ENCODE measurements at places on chromosomes 7 and 10.

DNA sequence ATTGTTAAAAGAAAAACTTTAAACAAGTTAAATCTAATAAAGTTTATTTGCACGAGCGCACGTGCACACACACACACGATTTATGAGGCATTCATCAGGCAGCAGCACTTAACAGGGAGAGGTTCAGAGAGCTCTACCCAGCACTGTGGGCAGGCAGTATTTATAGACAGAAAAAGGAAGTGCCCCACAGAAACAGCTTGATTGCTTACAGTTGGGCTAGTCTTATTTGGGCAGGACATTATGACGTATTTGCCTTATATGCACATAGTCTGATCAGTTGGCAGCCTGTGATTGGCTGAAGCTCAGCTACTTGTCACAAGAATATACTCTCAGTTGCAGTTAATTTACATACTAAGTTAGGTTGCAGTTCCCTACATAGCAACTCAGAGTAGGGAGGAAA lies 1.2 kb upstream of the SDHAF3 start:
- DNase-seq: no peak

GRCh38 chr7:22647451-22648257 lies 79.3 kb upstream of the IL6 start:
- no peak for DNase-seq

DNA sequence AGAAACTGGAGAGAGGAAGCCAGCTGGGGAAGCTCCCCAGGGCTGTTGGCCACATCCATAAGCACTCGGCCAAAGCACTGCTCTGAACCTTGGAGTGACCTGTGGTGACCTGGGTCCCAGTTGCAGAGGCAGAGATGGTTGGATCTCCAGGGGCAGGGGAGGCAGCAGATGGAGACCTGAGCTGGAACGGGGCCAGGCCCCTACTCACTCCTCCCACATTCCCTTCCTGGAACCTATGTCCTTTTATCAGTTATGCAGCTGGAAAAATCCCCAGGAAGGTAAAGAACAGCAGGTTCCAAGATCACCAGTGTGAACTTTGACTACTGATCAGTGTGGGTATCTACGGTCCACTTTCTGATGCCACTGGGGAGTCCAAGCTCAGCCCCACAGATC lies 9.6 kb upstream of the PNLIPRP2 start:
- DNase-seq: no peak

GRCh38 chr7:43014406-43014805 lies 82.2 kb downstream of the MRPL32 start:
- no peak for DNase-seq

DNA sequence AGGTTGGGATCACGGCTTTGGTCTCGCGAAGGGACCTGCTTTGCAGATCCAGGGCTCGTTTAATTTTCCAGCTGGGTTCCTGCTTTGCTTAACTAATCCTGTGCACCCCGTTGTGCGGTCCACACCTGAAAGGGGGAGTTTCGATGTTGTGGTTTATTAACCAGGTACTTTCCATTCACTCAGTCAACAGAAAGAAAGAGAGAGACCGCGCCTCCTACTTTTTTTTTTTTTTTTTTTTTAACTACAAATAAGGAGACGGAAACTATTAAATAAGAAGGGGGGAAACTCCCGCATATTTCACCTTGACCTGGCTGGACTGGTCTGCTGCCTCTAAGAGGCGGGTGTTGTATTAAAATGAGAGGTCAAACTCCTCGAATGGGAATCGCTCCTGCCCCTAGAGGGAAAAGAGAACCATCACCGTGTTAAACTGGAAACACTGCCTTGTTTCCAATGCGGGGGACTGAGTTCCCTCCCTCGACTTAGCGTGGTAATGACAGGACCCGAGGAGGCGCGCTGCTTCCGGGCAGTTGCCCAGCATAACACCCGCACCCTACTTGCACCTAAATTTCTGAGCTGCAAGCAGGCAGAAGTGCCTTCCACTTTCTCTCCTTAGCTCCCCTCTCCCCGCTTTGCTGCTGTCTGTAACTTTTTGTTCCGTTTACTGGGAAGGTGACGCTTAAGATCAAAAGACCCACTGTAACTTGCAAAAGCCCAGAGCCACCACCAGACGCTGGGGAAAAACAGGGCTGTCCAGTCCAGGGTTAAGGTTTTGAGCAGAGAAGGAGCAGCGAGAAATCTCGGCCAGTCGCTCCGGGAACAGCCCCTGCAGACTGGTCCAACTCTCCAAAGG lies 1.1 kb upstream of the ITGB8 start:
- DNase-seq: no peak

- DNase-seq: no peak
Observed at GRCh38 chr10:91391920-91392319, 18.2 kb upstream of the HECTD2 start.

GRCh38 chr7:151410405-151411390 lies 860 bp upstream of the WDR86 start:
- no peak for DNase-seq

DNA sequence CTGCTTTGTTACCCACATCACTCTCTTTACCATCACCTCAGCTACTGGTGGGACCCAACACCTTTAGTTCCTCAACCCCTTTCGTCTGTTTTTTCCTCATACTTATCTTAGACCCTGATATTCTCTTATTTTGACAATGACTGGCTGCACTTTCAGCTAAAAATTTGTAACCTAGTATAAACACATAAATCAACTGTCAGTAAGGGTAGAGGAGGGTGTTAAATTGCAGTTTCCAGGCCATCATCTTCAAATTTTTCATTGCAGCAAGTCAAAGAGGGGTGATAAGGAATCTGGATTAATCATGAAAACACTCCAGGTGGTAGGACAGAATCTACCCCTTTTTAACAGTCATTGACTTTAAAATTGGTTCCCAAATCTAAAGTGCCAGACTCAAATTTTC lies 27.9 kb downstream of the SEMA3D start:
- no peak for DNase-seq

- DNase-seq: no peak
Observed at GRCh38 chr10:95513008-95513589, 48.1 kb downstream of the SORBS1 start.

DNA sequence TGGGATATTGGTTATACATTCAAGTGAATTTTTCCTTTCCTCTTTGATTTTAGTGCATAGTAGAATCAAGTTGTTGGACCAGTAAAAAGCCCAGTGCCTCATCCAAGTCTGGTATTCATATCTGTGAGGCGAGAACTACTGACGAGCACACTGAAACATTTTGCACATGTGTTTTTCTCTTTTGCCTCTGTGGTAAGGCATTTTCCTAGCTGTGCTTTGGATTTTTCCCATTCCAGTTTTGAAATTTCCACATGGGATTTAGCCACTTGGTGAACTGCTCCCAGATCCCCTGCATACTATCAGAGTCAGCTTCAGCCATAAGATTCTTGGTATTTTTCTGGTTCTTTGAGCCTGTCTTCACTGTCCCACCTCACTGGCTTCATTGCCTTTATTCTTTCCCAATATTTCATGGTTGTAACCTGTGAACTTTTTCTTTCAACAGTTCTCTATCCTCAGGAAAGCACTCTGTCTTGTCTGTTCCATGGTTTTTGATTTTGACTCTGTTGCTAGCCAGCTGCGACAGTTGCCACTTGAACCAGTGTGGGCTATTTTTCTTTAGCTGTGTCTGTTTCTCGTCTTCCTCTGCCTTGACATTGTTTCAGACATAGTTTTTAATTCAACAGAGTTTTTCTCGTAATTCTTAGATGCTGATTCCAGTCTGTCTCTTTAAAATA lies 239.0 kb downstream of the REEP3 start:
- no peak for DNase-seq

- no peak for DNase-seq
Observed at GRCh38 chr10:34732926-34733325, 82.2 kb downstream of the PARD3 start.

DNA sequence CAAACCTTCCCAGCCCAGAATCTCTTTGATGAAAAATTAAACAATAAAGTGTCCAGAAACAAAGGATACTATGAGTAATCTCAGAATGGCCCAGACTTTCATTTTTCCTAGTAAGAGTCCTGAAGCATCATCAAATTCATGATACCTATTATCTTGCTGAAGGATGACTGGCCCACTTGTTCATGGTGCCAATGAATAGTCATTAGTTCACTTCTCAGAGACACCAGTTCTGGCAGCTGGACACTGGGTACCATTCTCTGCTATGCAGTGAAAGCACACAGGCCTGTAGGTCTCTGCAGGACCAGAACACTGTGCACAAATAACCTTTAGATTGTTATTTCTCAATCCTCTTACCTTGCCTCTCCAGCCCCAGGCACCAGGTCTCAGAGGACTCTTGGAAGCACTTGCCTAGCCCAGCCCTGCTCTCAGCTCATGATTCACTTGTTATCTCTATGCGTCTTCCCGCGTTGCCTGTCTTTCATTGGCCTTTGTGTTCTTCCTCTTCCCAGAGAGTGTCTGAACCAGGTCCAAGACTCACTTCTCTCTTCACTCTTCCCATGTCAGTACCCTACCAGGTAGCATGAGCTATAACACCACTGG lies 98.1 kb upstream of the AGBL3 start:
- DNase-seq: no peak

DNA sequence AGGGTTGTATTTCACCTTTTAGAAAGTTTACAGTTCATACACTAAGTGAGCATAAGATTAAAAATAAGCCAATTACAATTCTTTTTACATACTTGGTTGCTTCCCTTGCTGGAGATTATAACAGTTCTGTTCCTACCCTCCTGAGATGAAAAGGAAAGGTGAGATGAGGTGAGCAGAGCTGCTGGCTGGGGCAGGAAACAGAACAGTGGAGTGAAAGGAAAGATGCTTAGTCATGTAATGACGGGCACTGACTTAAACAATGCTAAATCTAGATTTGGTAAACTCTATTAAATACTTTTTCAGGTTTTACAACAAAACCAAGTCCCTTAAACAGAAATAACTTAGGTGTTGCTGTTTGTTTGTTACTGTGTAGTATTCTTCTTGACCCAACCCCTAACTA lies 19.9 kb upstream of the ZEB1 start:
- DNase-seq: no peak

DNA sequence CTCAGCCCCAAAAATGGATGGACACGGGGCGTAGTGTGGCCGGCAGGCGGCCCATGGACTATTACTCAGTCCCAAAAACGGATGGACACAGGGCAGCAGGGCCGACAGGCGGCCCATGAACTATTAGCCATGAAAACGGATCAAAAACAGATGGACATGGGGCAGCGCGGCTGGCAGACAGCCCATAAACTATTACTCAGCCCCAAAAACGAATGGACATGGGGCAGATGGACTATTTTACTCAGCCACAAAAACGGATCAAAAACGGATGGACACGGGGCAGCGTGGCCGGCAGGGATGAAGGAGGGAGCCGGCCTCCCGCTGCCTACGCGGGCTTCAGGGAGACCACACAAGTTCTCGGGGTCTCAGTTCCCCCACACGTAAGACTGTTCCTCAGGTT lies 32.9 kb downstream of the GPER1 start:
- no peak for DNase-seq

DNA sequence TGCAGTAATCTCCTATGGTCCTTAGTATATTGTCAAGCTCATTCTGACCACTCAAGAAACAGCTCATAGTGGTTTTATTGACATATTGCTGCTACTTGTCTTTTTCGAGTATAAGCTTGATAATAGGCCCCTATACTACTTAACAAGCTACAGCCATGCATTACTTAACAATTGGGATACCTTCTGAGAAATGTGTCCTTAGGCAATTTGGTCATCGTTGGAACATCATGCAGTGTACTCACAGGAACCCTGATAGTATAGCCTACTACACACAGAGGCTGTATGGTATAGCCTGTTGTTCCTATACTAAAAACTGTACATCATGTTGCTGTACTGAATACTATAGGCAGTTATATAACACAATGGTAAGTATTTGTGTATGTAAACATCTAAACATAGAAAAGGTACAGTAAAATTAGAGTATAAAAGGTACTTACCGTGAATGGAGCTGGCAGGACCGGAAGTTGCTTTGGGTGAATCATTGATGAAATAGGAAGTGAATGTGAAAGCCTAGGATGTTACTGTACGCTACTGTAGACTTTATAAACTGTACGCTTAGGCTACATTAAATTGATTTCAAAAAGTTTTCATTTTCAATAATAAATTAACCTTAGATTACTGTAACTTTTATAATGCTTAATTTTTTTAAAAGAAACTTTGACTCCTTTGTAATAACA lies 160.9 kb downstream of the LRRC4 start:
- DNase-seq: no peak

DNA sequence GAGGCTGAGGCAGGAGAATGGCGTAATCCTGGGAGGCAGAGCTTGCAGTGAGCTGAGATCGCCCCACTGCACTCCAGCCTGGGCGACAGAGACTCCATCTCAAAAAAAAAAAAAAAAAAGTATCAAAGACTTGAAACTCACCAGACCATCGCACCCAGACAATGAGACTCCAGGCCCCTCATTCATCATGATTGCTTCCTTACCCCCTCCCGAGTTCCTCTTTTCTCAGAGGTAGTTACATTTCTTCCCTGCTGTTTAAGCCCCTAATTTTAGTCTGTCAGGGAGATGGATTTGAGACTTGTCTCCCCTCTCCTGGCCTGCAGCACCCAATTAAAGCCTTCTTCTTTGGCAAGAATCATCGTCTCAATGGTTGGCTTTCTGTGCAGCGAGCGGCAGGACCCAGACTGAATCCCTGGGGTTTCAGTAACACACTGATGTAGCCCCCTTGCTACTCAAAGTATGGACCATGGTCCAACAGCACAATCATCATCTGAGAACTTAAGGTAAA lies 19.4 kb upstream of the TPST1 start:
- no peak for DNase-seq

- no peak for DNase-seq
Observed at GRCh38 chr10:88187472-88187871, 324.0 kb downstream of the PTEN start.

GRCh38 chr10:77741746-77742145 lies 104.1 kb upstream of the KCNMA1 start:
- DNase-seq: no peak
